ENCODE measurements at places on chromosomes 1 and 21.

DNA sequence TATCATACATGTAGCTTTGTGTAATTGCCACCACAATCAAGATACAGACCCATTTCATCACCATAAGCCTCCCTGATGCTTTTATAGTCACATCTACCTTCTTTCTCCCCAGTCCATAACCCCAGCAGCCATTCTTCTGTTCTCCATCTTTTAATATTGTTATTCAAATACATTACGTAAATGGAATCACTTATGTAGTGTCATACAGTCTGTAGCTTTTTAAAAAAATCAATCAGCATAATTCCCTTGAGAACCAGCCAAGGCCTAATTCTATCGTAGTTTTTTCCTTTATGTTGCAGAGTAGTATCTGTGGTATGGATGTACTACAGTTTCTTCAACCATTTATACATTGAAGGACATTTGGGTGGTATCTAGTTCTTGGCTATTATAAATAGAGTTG is 31.6 kb upstream of the WDR26 start:
- no peak for DNase-seq

DNA sequence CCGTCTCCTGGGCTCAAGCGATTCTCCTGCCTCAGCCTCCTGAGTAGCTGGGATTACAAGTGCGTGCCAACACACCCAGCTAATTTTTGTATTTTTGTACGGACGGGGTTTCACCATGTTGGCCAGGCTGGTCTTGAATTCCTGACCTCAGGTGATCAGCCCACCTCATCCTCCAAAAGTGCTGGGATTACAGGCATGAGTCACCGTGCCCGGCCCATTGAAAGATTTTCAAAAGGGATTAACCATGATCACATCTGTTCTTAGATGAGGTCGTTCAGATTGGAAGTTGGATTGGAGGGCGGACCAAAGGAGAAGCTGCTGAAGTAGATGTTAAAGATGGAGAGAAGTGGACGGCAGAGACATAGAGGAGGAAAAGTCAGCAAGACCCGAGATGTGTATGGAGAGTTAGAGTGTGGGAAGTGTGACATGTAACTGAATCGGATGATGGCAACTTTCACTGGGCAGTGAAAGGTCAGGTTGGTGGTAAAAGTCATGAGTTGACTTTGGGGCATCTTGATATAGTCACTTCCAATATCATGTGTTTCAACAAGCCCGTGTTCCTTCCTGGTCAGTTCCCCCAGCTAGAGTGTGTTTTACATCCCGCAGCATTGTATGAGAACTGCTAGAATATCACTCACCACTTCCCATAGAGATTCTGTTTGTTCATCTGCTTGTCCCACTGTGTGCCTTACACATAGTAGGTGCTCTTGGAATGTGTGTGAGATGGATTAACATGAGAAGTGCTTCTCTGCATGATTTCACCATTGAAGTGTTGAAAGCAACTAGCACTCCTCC is 54.4 kb upstream of the TINAGL1 start:
- no peak for DNase-seq

GRCh38 chr21:43900690-43901089 is 35.7 kb downstream of the AGPAT3 start:
- DNase-seq = no peak

DNA sequence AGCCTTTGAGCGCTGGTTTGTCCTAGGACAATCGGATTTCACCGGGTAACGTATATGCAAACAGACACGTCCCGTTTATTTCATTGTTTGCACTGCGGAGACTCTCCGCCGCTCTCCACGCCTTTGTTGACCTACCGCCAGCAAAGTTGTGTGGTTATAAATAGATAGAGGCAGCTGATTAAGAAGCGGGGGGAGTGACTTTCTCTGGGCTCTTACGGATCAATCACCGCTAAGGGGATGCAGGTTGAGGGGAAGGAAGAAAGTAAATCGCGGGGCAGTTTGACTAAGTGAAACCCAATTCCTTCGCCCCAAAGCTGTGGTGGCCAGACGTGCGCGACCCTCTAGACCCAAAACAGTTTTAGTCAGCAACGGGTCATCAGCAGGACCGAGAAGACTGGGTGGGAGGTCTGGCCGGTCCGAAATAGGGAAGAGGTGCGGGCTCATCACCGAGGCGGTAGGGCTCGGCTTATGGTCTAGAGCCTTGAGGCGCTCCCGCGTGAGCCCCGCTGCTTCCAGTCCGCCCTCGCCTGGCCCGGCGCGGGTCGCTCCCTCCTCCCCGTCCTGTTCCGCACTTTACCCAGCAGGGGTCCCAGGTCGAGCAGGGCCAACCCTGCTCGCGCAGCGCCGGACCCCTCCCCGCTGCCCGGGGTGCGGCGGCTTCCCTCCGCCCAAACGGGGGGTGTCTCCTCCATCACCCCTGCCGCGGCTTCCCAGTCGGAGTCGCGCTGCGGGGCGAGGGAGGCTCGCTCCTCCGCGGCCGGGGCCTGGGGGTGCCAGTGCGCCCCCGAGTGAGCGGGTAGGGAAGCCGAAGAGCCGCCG is 120.8 kb upstream of the RRP15 start:
- DNase-seq = peak; percentile 30

DNA sequence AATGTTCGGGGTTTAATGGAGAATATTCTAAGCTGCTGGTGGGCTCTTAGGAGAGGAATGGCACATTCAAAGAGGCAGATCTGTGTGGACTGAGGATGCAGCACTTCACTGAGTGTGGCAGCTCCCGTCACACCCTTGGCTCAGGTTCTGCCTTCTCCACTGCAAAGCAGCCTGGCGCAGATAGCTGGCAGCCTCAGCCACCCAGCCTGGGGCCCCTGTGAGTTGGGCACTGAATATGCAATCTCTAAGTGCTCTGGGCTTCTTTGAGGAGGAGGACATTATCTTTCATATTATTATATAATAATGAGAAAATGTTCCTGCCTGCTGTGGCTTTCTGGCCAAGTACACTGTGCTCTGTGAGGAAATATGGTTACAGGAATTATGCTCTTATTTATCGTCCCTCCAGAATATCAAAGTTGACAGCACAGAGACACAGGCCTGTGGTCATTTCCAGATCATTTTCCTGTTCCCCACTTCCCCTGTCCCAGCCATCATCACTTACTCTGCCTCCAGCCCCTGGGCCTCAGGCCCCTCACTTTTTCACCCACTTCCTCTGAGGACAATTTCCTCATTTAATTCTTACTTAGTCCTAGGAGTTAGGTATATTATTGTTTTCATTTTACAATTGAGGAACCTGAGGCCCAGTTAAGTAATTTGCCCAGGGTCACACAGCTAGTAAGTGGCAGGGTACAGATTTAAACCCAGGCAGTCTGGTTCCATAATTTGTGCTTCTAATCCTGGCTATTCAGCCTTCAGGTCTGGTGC is 53.6 kb downstream of the MAB21L3 start:
- DNase-seq = no peak

DNA sequence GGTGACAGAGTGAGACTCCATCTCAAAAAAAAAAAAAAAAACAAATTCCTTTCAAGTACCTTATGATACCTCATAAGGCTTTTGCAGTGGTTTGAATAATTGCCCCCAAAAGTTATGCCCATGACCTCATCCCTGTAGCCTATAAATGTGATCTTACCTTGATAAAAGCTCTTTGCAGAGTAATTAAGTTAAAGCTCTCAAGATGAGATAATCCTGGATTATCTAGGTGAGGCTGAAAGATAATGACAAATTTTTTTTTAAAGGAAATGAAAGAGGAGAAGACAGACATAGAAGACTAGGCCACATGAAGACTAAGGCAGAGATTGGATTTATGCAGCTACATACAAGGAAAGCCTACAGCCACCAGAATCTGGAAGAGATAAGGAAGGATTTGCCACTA is 20.7 kb upstream of the EDEM3 start:
- no peak for DNase-seq

DNA sequence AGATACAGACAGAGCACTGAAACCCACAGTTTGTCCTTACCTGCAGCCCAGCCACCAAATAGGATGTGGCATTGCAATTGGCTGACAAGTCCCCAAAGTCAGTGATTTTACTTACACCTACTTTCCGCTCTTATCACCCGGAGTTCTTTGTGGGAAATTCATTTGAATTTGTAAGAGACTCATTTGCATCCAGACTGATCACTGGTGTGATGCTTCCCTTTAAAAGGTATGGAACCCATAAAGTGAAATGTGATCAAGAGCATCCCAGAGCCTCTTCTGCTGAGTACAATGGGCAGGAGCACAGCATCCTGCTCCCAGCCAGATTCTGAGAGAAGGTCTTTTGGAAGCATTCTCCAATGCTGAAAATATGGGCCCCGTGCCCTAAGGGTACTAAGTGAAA is 161.4 kb downstream of the DAB1 start:
- no peak for DNase-seq

DNA sequence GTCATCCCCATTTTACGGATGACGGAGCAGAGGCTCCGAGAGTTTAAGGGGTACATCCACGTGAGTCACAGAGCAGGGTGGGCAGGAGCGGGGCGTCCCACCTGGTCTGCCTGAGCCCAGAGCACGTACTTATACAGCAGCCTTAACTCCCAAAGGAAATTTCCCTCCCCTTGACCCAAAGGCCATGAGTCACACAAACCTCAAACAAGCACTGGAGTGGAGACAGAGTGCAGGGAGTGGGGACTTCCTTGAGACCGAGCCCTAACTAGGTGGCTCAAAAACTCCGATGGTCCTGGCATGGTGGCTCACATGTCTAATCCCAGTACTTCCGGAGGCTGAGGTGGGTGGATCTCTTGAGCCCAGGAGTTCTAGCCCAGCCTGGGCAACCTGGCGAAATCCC is 141.6 kb upstream of the KLHDC7A start:
- no peak for DNase-seq

DNA sequence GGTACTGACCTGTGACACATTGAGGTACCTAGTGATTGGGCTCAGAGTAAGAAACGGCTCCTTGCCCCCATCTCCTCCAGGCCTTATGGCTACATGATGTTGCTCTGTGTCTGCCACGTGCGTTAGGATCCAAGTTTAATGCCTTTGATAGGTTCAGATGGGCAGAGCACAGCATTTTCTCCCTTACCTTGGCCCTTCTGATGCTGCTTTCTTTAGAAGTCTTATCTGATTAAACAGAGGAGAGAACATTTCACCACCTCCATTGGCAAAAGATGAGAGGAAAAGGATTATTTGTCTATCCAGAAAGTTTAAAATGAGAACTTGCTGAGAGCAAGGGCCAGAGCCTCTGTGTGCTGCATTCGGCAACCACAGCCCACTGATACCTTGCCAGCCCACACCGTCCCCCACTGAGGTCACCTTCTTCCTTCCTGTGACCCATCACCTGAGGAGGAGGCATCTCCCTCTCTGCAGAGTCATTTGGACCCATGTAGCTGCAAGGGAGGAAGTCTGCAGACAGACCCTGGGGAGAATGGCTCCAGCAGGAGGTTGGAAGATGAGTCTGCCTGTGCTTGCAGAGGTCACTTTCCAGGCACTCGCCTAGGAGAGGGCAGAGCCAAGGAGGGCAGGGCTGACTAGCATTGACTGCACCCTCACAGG is 16.7 kb downstream of the SHISA4 start:
- DNase-seq = no peak

DNA sequence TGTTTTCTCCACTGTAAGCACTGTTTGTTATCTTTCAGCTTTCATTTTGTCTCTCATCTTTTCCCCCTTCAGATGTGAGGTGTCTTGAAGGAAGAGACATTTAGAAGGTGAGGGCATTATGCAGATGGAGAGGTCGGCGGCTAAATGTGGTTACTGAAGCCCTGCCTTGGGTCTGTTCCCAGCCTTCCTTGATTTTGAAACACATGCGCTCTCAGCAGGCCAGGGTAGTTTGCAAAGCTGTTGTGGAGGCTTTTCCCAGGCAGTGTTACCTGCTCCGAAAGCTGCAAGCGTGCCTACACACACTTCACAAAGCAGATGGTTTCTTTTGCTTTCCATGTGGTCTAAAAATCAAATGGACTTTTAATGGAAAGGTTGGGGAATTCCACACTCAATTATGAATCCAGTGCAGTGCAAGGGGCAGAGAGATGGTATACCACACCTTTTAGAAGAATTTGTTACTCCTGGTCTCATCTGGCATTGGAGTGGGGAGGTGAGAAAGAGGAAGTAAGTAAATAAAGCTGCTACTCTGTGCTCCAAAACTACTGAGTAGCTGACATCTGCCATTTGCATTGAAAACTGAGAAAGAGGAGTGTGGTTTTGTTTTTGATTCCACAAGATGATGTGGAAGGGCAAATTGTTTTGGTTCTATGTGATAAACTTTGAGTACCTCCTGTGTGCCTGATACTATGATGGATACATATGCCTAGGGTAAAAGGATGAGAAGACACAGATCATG is 91.9 kb downstream of the NFIA start:
- DNase-seq = no peak

DNA sequence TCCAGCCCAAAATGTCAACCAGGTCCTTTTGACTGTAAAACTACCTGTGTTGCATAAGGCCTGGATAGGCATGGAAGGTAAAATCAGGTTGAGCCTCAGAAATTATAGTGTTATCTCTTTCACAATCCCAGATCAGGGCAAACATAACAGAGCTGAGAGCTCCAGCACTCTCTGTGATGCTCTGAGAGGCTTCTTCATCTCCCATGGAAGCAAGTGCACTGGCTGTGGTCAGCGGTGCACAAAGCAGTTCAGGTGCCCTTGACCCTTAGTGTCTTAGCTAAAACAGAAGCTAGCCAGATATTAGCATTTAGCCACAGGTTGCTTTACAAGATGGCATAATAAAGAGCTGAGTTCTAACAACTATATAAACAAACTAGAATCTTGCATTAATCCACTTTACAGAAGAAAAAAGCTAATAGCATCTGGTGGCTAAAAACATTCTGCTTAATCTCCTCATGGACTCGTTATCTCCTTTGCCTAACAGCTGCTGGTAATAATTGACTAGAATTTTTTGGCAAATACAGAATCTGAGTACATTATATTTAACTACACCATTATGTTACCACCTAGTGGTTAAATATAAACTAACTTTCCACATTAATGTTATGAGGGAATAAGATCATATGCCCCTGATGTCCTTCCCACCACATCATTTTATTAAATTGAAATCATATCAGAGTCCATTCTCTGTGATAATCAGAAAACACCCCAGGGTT is 25.6 kb upstream of the POGK start:
- no peak for DNase-seq

GRCh38 chr1:81832573-81832972 is 31.8 kb downstream of the ADGRL2 start:
- peak; percentile 55 for DNase-seq

GRCh38 chr1:35539073-35539823 is 18.0 kb downstream of the KIAA0319L start:
- peak; percentile 53 for DNase-seq

GRCh38 chr1:95086949-95087533 is 14.3 kb upstream of the ALG14 start:
- peak; percentile 92 for DNase-seq

DNA sequence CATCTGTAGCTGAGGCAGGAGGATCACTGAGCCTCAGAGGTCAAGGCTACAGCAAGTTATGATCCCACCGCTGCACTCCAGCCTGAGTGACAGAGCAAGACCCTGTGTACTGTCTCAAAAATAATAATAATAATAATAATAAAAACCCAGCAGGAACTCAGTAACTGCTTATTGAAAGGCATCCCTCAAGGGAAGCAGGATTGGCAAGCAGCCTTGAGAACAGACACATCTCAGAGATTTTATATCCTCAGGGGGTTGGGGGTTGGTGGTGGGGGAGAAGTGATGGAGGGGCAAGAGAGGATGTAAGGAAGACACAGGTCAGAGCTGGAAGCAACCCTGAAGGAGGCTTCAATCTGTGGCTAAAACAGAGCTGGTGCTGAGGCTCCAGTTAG is 29.6 kb downstream of the GNB1 start:
- no peak for DNase-seq

GRCh38 chr1:202551683-202552082 is 158.6 kb downstream of the SYT2 start:
- DNase-seq = no peak

GRCh38 chr1:17831597-17831996 is 76.5 kb downstream of the ACTL8 start:
- peak; percentile 73 for DNase-seq

GRCh38 chr1:106360252-106360651 is 696.2 kb upstream of the PRMT6 start:
- DNase-seq = no peak

Data from EH (cell line).